ENCODE measurements at places on chromosomes 7 and 10. TPM values are rescaled to one million over a fixed set of nuclear protein-coding genes. Genes with fewer than 3 reads are reported as not detected.

DNA sequence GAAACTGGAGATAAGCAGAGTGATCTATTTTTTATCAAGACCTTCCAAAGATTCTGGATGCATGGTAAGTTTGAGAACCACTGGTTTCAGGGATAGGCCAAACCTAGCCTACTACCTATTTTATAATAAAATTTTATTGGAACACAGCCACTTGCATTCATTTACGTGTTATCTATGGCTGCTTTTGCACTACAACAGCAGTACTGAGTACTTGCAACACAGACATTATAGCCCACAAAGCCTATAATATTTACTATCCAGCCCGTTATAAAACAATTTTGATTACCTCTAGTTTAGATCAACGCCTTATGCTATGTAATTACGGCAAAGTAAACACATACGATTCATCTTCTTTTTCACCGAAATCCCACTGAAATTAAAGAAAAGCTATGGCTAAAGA lies 18.4 kb downstream of the STEAP1 start:
- DNase-seq: no peak

DNA sequence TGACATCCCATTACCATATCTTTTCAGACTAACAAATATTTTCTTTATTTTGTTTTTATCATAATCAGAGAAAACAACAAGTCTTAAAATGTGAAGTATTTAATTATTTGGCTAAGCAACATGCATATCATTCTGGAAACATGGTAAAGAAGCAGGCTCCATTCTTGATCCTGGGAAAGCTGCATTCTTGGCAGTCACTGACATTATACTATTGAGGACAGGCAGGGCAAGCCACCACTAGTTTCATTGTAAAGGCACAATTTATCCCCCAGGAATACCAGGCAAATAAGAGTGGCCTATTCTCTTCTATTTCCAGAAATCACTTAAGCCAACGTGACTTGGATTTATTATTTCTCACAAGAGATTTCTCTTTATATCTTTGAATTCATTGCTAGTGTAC lies 153.8 kb upstream of the AKR1E2 start:
- DNase-seq: no peak

Gene ADRB1
- not detected for total RNA-seq

Gene AS3MT
- 3.2 TPM for total RNA-seq

Gene AQP1
- 243 TPM for total RNA-seq

Gene SYT15B
- total RNA-seq: 17.9 TPM

Measured in vagina (tissue), 2 donors.